AG09309 (cell line): ENCODE measurements at places on chromosomes 11 and 22.

- DNase-seq = no peak
Measured at GRCh38 chr22:40951795-40952605, 822 bp downstream of the RBX1 start.

DNA sequence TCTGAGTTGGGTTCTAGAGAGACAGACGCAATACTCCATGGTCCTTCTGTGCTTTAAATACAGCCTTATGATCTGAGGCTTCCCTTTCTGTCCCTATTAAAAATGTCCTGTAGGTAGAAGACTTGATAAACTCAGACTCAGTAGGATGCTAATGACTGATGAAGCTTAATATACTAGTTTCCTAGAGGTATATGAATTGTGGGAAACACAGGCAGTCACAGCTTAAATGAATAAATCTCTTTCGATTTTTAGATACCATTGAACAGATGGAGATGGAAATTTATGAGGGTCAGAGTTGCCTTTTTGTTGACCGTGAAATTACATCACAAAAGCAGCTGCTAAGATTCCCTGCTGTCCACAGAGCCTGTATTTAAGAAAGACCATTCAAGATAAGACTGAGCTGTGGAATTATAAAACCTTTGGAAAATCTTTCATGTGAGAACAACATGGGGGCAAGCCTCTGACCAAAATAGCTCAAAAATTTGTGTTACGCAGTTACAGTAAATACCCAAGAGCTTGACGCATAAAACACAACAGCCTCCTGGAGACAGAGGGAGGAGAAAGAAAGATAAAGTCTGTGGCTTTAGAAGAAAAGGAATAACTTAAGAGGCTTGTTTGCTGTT, 172.3 kb downstream of the AASDHPPT start:
- DNase-seq = peak; percentile 55

DNA sequence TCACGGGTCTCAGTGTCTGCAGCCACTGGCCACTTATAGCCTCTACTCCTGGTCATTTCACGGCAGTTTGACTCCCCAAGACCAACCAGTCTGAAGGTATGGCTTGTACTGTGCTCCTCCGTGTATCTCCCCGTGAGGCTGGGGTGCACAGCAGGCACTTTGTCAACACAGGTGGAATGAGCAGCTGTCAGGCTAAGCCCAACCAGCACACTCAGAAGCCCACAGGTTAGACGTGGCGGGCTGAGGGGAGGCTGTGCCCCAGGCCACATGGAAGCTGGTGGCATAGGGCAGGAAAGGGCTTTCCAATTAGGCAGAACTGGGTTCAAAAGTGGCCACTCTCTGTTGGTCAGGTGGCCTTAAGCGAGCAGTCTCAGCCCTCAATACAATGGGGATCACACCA, 7.0 kb downstream of the TP53I11 start:
- no peak for DNase-seq

DNA sequence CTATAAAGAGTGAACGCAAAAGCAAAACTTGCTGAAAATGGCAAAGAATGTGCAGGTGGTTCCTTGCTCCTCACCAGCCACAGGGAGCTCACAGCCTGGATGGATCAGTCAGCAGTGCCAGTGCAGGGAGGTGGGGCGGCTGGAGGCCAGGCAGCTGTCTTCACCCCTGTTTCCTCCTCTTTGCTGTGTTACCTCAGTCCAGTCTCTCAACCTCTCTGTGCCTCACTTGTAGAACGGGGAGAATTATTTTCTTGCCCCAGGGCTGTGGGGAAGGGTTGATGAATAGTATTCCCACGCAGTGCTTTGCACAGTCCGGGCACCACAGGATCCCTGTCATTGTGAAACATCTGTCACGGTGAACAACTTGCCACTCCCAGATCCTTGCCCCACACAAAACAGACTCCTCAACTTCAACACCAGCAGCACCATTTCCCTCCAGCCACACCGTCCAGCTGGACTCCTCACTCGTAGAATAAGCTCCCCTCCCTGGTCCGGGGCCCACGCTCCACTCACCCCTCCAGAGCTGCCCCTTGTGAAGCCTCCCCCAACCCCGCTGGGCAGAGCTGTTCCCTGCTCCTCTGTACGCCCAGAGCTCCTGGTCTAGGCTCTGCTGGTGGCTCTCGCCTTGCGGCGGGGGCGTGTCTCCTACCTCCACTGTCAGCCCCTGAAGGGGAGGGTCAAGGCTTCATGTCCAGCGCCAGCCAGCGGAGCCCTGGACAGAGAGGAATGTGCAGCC, 27.7 kb downstream of the MPPED1 start:
- DNase-seq = no peak

- no peak for DNase-seq
Measured at GRCh38 chr11:119990309-119991021, 147.4 kb downstream of the TRIM29 start.

- DNase-seq = no peak
Measured at GRCh38 chr11:16293204-16293681, 63.1 kb downstream of the SOX6 start.

DNA sequence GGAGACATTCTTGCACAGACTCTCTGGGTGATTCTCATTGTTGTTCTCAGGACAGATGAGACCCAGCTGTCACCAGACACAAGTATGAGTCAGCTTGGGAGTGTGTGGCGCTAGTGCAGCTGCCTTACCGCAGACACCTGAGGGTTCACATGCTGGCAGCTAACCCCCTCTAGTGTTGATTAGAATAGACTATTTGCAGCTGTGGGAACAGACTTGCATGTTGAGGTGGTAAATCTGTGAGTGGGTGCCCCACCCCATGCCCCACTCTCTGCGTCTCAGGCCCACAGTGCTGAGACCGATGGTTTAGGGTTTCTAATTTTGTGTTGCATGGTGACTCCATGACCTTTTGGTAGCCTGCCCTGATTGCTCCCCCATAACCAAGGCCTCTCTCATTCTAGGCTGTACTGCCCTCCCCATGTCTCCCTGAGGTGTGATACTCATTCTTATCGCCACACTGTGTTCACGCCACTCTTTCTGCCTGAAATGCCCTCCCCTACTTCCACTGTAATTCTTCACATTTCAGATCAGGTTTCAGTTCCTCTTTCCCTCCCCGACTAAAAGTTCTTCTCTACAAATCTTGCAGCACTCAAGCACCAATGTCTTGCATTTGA, 73.7 kb upstream of the KIRREL3 start:
- DNase-seq = peak; percentile 8

DNA sequence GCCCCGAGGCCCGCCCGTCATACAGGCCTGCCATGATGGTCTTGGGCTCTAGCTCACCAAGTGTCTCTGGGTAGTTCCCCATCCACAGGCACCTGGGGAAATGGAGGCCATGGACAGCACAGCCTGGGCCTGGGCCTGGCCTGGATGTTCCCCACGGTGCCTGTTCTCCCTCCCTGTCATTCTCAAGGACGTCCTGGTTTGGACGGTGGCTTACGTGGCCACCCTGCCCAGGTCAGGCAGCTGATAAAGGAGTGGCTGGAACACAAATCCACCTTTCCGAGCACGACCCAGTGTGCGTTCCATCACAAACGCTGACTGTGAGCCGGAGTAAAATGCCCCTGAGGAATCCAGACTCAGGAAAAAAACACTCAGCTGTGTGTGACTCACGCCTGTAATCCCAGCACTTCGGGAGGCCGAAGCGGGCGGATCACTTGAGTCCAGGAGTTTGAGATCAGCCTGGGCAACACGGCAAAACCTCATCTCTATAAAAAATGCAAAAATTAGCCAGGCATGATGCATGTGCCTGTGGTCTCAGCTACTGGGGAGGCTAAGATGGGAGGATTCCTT, 41.2 kb upstream of the TESMIN start:
- DNase-seq = peak; percentile 7

GRCh38 chr22:27461470-27461869, 340.1 kb downstream of the MN1 start:
- peak; percentile 50 for DNase-seq

- DNase-seq = no peak
Measured at GRCh38 chr22:24707470-24707801, 67.1 kb downstream of the PIWIL3 start.

DNA sequence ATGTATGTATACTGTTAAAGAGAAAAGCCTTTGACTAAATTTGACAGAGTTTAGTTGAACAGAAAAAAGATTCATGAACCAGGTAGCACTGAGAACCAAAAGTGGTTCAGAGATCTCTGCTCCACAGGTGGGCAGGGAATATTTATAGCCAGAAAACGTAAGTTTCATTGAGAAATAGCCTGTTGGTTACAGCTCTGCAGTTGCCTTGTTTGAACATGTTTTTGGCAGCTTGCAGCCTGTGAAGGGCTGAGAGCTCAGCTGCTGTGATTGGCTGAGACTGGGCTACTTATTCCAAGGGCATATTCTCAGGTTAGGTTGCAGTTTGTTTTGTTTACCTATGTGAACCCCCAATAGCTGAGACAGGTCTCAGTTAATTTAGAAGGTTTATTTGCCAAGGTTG, 13.5 kb upstream of the ZNF74 start:
- DNase-seq = no peak

DNA sequence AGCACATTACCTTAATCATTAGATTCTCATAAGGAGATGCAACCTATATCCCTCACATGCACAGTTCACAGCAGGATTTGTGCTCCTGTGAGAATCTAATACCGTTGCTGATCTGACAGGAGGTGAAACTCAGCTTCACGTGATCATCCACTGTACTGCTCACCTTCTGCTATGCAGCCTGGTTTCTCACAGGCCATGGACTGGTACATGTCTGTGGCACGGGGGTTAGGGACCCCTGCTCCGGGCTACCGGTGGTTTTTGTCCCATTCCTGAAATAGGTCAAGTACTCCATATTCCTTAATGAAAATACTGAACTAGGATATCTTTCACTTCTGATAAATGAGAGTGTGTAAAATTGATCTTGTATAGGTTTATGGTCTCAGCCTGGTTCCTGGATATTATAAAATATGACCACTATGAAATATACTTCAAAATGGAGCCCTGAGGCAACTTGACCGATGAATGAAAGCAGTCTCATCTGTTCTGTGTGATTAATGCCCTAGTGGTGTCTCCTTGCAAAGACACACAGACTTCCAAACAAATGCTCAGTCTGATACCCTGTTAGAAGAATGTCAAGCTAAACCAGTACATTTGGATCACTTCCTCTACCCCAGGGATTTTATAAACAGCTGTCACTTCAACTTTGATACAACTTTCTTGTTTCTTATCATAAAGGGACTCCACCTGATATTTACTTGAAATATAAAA, 492.9 kb upstream of the ANO3 start:
- no peak for DNase-seq

DNA sequence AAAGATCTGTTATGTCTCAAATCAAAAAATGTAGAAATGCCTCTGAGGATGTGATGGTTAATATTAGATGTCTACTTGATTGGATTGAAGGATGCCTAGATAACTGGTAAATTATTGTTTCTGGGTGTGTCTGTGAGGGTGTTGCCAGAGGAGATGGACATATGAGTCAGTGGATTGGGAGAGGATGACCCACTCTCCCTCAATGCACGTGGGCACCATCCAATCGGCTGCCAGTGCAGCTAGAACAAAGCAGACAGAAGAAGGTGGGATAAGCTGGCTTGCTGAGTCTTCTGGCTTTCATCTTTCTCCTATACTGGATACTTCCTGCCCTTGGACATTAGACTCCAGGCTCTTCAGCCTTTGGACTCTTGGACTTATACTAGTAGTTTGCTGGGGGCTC, 430.3 kb downstream of the SOX6 start:
- no peak for DNase-seq

DNA sequence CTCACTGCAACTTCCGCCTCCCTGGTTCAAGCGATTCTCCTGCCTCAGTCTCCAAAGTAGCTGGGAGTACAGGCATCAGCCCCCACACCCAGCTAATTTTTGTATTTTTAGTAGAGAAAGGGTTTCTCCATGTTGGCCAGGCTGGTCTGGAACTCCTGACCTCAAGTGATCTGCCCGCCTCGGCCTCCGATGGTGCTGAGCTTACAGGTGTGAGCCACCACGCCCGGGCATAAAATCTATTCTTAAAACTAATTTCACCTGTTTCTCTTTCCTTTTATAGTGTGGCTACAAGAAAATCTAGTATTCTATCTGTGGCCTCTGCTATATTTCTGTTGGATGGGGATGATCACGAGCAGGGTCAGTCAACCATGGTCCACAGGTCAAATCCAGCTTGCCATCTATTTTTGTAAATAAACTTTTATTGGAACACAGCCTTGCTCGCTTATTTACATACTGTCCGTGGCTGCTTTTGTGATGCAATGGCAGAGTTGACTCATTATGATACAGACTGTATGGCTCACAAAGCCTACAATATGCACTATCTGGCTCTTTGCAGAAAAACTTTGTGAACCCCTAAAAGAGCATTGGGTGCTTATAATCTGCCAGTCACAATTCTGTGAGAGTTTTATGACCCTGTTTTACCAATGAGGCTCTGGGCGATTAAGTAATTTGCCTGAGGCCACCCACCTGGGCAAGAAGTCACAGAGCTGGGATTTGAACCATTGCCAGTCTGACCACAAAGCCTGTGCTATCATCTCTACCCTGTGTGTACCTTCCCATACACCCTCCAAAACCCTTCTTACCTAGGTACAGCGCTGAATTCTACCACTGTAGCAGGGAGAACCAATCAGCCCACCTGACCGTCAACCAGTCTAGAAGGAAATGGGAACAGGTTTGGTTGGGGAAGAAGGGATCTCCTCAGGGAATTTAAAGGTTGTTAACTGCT, 28.3 kb downstream of the SLC1A2 start:
- DNase-seq = no peak
